GM13977 (cell line): ENCODE measurements at places on chromosomes 16 and 17.

GRCh38 chr17:67585077-67585602 is 132.6 kb upstream of the NOL11 start:
- no peak for DNase-seq

DNA sequence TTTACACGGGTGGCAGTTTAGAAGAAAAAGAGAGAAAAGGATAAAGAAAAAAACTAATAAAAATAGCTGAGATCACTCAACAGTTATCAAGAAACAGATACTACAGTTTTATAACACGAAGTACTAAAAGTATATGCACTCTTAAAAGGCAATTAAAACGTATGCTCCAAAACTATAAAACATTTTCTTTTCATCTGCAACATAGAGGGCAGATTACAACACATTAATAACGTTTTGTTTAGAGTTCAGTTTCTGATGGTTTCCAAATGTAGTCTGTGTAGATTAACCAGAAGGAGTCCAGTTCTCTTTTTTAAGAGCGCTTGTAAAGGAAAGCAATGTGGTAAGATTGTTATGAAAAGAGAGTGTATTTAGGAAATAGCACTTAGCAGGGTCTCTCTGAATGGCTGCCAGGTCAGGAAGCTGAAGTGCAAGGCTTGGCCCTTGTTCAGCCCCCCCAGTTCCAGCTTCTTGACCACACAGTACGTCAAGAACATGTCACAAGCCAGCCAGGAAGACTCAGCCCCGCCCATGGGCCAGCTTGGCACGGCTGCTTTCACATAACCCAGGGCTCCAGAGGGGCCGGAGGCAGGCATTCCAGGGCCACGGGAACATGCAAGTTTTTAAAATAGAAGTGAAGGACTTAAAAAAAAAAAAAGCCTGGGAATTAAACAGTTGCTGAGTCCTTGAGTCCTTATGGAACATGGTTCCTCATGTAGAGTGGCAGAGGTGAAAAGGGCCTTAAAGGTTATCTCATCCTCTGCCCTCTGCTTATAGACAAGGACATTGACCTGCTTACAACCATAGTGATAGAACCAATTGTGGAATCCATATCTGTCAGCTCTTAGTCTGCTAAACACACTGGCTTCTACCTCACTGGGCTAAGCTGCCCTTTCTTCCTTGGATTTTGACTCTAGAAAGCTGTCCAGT is 147.4 kb upstream of the TBX2 start:
- no peak for DNase-seq

GRCh38 chr16:50267651-50268050 is 1.3 kb downstream of the ADCY7 start:
- DNase-seq: no peak

DNA sequence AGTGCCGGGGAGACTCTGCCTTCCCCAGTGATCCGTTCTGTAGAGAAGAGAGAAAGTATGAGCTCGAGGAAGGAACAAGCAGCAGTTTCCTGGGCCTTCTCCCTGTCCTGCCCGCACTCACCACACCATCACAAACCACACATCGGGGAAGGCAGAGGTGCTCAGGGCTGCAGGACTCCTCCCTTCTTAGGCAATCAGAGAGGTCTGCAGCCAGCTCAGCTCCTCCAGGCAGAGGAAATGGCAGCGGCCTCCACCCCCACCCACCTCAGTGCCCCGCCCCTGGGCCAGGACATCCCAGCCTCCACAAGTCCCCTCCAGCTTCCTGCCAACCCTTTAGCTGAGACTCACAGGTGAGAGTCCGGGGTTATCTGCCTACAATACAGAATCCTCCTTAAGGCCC is 2.0 kb downstream of the ZNF319 start:
- no peak for DNase-seq

DNA sequence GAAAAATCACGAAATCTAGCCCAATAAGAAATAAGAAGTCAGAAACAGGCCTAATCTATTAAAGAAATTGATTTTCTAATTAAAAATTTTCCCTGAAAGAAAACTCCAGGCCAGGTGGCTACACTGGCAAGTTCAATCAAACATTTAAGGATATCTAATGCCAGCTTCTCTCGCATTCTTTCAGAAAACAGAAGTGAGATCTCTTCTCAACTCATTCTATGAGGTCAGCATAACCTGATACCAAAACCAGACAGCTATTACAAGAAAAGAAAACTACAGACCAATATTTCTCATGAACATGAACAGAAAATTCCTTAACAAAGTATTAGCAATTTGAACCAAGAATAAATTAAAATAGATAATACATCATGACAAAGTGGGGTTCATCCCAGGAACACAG is 52.4 kb downstream of the AXIN2 start:
- no peak for DNase-seq
